Epithelial cell of alveolus of lung (primary cell): ENCODE measurements at places on chromosomes 6 and 20. TPM values are rescaled to one million over a fixed set of nuclear protein-coding genes. Genes with fewer than 3 reads are reported as not detected.

The OPRL1 gene
- total RNA-seq, result 1.2 and 1.4 TPM in 2 replicates

The EPHA7 gene
- 1.2 and 1.4 TPM in 2 replicates for total RNA-seq

The SLC12A5 gene
- 0.08 TPM in 1 of 2 replicates, not detected in the other for total RNA-seq

The LST1 gene
- 0.08 TPM in 1 of 2 replicates, not detected in the other for total RNA-seq
